ENCODE measurements at places on chromosomes 2 and 18.

GRCh38 chr2:46549166-46549844 lies 69.9 kb downstream of the TMEM247 start:
- no peak for DNase-seq

DNA sequence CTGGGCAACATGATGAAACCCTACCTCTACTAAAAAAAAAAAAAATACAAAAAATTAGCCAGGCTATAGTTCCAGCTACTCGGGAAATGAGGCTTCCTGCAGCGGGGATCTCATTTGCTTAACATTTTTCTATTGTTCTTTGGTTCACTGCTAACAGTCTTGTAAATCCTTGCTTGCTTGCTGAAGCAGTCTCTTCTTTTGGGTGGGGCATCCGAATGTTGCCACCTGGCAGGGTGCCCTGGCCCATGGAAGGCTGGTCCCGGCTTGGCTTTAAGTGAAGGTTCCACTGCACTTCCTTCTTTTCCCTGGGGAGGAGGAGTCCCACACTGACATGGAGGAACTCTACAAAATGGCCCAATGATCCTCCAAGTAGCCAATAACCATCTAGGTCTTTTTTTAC lies 6.0 kb upstream of the ANKRD29 start:
- no peak for DNase-seq

DNA sequence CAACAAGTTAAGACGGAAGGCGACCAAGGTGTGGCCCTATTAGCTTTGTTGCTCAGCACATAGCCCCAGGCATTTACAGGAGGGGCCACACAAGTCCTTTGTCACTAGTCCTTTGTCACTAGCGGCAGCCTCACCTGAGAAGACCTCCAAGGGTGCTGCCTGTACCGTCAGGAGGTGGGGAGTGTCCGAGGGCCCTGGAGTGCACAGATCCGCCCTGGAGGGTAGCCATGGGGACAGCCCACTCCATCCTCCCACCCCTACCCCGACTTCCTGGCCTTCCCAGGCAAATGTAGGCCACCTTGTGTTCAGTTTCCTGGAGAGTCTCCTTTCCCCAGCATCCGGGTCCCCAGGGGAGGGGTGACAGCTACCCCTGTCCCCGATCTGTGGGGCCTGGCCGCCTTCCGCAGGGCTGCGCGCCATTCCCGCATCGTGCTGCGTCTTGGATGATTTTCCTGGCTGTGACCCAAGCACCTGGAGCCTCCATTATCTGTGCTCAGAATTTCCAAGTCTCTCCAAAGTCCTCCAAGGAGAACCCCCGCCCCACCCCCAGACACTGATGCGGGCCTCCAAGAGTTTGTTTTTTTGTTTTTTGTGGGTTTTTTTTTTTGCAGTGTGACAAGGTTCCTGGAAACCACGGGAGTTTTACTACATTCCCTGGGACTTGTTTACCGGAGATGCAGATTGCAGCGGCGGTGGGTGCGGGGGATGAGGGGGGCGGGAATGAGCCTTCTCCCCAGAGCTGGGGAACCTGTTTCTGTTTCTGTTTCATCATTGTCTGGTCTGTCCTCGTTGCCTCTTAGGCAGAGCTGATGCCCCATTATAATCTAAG lies 28.6 kb downstream of the TEX44 start:
- DNase-seq, result no peak

DNA sequence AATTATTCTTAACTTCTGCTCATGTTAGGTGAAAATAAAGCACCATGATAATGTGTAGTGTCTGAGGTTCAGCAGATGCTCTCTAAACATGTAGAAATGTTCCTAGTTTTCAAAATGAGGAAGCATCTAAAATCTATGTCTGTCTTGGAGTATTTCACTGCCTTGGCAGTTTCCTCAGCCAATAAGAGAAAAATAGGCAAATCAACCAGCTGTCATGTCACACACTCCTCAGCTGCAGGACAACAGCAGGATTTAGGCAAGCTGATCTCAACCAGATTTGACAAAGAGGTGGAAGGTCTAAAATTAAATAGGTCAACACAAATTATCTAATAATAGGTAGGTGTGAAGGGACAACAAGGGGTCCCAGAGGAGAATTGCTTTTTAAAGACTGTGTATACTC lies 164.1 kb upstream of the BOD1L2 start:
- DNase-seq, result no peak

DNA sequence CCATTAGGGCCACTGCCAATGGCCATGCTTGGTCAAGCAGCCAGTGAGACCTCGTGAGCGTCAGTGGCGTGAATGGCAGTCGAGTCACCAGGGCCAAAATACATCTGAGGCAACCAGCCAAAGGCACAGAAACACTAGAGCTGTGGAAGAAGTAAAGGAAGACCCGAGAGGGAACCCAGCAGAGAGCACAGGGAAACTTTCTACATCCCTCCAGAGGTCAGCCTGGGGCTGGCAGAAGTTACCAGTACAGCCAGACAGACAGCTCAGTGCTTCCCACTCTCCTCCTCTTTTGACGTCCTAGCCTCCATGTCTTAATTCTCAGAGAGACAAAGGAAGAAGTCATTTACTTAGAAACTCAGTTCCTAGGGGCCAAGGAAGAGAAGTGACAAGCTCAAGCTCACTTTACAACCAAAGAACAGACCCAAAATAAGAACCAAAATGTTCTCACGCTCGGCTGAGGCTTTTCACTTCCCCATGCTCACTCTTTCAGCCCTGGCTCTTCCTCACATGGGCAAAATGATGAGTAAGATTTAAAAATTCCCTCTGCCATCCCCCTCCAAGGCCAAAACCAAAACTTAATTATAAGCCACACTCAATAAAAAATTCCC lies 8.7 kb downstream of the CYRIA start:
- DNase-seq, result no peak

GRCh38 chr2:677959-678550 lies 849 bp upstream of the TMEM18 start:
- no peak for DNase-seq

- no peak for DNase-seq
Observed at GRCh38 chr2:219448099-219448775, 13.6 kb downstream of the SPEG start.

Measured in foreskin fibroblast (primary cell).